Effector CD8-positive, alpha-beta T cell (primary cell): ENCODE measurements at places on chromosomes 2 and 18.

- DNase-seq: no peak
These were observed 254.9 kb downstream of the PAX3 start for GRCh38 chr2:222043897-222044296.

DNA sequence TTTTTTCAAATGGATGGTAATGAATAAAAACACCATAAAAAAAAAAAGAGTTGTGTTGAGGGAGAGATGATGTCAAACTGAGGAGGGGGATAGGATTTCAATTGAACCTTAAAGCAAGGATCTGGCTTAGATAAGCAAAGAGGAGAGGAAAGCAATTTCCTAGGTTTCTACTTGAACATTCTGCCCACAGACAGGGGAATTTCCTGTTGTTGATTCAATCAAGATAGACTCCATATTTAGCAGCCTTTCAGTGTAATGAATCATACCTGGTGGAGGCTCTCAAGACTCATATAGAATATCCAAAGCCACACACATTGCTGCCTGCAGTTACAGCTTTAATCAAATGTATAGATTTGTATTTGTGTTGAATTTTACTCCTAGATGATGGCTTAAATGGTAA, 294.4 kb upstream of the PIK3C3 start:
- DNase-seq: no peak

- DNase-seq: no peak
These were observed 65.4 kb downstream of the EPAS1 start for GRCh38 chr2:46362667-46363012.

DNA sequence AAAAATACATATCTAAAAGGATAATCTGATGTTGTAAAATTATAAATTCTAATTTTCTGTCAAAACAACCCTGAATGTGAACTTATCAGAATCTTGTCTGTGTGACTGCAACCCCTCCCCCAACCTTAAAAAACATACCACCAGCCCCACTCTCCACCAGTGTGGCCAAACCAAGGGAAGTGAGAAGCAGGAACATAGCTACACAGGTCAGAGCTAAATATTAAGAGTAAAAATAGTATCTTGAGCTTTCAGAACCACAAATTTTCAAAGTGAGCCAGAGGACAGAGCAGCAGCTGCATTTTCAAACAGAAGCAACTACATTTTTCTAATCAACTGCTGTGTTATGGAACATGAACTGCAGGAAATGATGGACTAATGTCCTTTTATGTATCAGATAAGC, 156.7 kb downstream of the SLC4A10 start:
- no peak for DNase-seq
